Cardiac fibroblast (primary cell): ENCODE measurements at places on chromosomes 13 and 19.
A peak's percentile ranks its signal among the peaks of the same experiment; 100 is the strongest.

GRCh38 chr19:57566396-57567265 is 7.0 kb upstream of the ZNF550 start:
- peak; percentile 56 for DNase-seq

DNA sequence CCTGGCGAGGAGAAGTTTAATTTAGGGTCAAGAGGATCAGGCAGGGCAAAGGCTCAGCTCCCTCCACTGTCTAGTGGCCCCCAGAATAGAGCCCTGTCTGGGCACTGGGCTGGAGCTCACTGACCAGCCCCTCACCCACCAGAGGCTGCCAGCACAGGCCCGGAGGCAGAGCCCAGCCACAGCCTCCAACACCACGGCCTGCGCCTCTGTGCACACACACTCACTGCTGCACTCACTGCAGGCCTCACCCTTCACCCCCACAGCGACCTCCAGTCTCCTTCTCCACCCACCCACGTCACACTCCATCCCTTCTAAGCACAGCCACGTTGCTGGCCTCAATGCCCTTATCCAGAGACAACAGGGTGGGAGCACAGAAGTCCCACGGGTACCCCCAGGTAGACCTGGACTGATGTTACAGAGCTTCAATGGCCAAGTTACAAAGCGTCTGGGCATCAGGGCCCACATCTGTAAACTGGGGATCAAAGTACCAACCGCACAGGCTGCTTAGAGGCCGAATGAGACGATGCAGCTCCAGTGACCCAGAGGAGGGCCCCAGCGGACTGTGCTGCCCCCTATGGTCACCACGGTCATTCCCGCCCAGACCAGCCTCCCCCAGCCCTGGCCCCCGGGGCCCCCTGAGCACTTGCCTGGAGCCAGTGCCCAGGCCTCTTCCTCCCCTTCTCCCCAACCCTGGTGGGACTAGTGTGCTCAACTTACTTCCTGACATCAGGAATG is 4.5 kb upstream of the PRKD2 start:
- DNase-seq: no peak

- peak; percentile 55 for DNase-seq
Measured at GRCh38 chr19:44677019-44677811, 5.9 kb downstream of the CEACAM19 start.

DNA sequence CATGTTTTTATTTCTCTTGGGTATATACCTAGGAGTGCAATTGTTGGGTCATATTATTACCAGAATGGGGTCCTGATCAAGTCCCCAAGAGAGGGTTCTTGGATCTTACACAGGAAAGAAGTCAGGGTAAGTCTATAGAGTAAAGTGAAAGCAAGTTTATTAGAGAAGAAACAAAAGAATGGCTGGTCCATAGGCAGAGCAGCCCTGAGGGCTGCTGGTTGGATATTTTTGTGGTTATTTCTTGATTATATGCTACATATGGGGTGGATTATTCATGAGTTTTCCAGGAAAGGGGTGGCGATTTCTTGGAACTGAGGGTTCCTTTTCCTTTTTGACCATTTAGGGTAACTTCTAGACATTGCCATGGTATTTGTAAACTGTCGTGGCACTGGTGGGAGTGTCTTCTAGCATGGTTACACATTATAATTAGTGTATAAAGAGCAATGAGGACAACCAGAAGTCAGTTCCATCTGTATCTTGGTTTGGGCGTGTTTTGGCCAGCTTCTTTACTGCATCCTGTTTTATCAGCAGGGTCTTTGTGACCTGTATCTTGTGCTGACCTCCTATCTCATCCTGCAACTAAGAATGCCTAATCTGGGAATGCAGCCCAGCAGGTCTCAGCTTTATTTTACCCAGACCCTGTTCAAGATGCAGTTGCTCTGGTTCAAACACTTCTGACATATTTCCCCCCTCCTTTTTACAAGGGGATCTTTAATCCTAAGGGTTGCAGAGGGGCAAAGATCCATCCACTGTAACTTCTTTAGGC is 41.1 kb downstream of the CEACAM1 start:
- no peak for DNase-seq

GRCh38 chr19:13091400-13092157 is 11.1 kb downstream of the LYL1 start:
- peak; percentile 92 for DNase-seq

- DNase-seq: no peak
Measured at GRCh38 chr19:51173681-51174080, 31.6 kb downstream of the SIGLEC7 start.

- no peak for DNase-seq
Measured at GRCh38 chr13:97548138-97548537, 114.2 kb downstream of the RAP2A start.

- no peak for DNase-seq
Measured at GRCh38 chr13:75839406-75839805, 203.3 kb downstream of the LMO7 start.

- DNase-seq: peak; percentile 31
Measured at GRCh38 chr19:18596752-18597157, 8.2 kb downstream of the REX1BD start.

DNA sequence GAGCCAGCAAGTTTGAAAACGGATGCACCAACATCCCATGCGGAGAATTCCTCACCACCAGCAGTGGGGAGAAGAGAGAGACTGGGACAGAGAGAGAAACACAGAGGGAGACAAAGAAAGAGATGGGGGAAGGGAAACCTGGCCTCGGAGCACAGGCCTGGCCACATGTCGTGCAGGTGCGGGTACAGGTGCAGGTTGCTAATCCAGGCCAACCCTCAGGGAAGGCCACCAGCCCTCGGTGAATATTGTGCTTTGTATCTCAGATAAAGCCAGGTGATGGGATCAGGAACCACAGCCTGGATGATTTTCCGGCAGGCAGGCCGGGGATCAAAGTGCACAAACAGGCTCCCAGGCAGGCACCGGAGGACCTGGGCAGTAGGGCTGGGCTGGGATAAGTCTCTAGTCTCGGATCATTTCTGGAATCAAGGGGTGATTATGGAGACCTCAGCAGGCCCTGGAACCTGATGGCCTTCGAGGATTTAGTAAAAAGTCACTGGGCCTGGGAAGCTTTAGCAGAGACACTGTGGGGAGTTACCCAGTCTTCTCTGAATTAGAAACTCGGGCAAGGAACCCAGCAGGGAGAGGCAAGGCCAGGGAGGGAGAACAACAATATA is 3.7 kb downstream of the GAS6 start:
- no peak for DNase-seq

DNA sequence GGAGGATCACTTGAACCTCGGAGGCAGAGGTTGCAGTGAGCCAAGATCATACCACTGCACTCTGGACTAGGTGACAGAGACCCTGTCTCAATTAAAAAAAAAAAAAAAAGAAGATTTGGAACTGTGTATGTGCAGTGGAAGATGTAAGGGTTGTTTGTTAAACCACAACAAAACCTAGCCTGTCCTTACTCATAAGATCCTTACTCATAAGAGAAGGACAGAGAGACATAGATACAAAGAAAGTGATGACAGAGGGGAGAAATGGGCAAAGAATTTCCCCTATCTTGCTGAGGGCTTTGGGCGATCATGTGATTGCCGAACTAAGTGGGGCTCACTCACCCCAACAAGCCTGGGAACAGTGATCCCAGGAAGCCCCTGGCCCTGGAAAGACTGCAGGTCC is 7.9 kb downstream of the ITPKC start:
- no peak for DNase-seq
